ENCODE measurements at places on chromosomes 12 and 14.

- DNase-seq = no peak
Observed at GRCh38 chr12:52631676-52632459, 13.5 kb upstream of the KRT73 start.

GRCh38 chr12:59068436-59068835 lies 148.1 kb upstream of the LRIG3 start:
- DNase-seq = no peak

DNA sequence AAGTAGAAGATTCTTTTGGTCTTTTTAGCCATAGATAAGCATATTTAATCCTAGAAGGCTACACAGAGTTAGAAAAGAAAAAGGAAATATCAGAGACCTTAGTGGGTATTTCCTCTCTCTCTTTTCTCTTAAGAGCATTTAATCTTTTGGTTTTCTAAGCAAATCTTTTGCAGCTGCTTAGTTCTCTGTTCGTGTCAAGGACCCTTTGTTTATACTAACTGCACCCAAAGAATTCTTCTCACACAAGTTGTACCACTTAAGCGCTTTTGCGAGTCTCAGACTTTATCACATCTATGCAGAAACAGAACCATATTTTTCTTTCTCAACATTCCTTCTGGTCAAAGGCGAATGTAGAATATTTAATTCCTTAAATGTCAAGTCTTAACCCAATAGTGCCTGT lies 17.9 kb upstream of the NID2 start:
- peak; percentile 97 for DNase-seq

GRCh38 chr12:42608196-42608825 lies 18.8 kb upstream of the PRICKLE1 start:
- DNase-seq = no peak
